ENCODE measurements at places on chromosomes 5 and 9.

DNA sequence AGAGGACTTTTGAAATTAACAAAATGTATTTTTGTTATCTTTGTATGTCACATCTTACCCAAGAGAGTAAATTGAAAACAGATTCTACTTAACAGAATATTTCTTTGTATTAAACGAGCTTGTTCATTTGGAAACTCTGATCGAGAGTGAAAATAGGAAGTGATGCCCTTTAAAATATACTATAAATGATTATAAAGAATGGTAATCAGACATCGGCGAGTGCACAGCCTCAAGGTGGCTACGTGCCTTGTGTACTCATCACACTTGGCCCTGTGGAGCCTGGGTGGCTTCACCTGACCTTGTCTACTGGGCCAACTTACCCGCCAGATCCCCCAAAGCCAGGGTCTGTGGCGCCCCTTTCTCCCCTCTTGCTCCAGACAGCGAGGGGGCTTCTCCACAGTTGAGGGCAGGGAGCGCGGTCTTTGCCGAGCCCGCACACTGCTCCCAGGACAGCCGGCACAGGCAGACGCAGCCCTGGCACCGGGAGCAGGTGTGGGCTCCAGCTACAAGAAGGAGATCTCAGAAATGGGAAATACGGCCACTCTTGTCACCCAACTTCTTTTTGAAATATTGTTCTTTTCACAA lies 243.2 kb downstream of the CEMIP2 start:
- no peak for DNase-seq

- no peak for DNase-seq
These were observed 42.7 kb upstream of the FUBP3 start for GRCh38 chr9:130536701-130537107.

- no peak for DNase-seq
These were observed 22.9 kb downstream of the SLC35A4 start for GRCh38 chr5:140587495-140587894.

DNA sequence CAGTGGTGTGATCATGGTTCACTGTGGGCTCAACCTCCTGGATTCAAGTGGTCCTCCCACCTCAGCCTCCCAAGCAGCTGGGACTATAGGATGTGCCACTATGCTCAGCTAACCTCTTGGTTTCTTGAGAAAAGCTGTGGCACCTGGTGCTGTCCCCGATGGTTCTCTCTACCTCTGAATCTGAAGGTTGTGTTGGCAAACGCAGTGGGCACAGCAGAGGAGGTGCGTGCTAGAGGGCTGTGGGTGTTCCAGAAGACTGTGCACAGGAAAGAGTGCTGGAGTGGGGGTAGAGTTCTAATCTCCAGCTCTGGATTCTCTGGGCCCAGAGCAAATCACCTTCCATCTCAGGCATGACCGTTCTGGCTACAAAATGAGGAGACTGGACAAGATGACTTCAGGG lies 12.5 kb downstream of the RGS3 start:
- DNase-seq, result no peak

- no peak for DNase-seq
These were observed 16.9 kb downstream of the SEMA6A start for GRCh38 chr5:116557669-116558271.

- DNase-seq, result no peak
These were observed 84.7 kb downstream of the EDIL3 start for GRCh38 chr5:84299959-84300358.

- no peak for DNase-seq
These were observed 38.3 kb downstream of the DAPK1 start for GRCh38 chr9:87535817-87536539.

GRCh38 chr9:6645355-6646292 lies at the start of gene GLDC:
Gene GLDC (minus strand): TSS chr9:6645729. CDS start chr9:6645499, 230 bp downstream.
- DNase-seq, result peak; percentile 10

DNA sequence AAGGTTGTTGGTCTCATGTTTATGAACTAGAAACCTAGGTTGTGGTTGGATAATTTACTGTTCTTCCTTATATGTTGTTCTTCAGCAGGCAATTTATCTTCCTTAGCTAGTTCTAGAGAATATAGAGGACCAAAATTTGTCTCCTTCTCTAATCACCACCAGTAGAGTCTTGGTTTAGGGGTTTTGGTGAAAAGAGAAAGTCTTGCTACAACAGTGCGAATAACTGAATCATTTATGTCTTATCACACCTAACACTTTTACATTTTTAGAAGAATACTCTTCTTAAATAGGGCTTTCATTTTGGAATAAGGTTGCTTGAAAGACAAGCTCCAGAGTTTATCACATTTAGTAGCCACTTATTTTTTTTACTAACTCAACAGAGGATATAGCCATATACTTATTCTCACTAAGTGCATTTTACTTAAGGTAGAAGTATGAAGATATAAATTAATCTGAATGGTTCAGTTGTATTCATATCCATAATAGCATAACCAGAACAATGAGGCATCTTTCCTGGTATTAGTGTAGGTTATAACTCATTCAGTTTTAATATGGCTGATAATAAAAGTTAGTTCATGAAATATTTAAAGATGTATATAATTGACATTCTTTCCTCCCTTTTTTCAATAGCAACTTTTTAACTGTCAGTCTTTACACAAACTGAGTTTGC lies 67.9 kb downstream of the ERBIN start:
- DNase-seq, result no peak

- no peak for DNase-seq
These were observed 90.7 kb upstream of the PARP8 start for GRCh38 chr5:50575740-50576139.

GRCh38 chr5:157290981-157291711 lies 25.2 kb downstream of the CYFIP2 start:
- DNase-seq, result no peak

DNA sequence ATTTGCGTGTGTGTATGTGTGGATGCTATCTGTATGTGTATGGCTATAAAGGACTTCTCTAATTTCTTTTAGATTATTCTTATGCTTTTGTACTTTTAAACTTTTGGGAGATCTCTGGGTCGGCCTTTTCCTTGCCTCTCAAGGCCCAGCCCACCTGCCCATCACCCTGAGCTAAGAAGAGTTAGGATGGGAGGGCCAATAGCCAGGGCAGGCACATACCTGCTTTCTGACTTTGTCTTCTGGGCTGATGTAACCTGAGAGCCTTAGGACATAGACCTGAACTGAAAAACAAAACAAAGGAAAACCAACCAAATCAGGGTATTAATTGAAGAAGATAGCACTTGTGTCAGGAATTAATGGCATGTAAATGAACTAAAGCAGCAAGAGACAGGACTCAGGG lies 100.2 kb downstream of the IRX1 start:
- no peak for DNase-seq

DNA sequence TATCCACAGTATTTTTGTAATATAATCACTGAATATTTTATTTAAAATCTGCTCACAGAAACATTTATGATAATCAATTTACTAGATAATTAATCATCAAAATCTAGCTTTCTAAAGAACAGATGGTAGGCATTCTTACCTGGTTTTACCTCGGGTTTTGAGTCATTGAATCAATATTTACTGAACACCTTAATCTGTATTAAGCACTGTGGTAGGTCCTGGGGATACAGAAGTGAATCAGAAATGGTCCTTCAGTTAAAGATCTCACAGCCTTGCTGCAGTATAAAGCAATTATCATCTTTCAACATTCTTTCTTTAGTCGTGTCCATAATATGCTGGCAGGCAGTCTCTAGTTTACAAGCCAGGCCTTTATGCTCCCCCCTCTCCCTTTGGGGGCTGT lies 2.0 kb upstream of the MEIKIN start:
- no peak for DNase-seq

- DNase-seq, result no peak
These were observed 488.0 kb downstream of the PRELID2 start for GRCh38 chr5:145347026-145347616.

GRCh38 chr5:176611435-176611834 lies 1.5 kb upstream of the GPRIN1 start:
- peak; percentile 28 for DNase-seq

Data from T follicular helper cell (primary cell).